ENCODE measurements at places on chromosomes 12 and 14. TPM values are rescaled to one million over a fixed set of nuclear protein-coding genes. Genes with fewer than 3 reads are reported as not detected.

The PAH gene
- total RNA-seq, result not detected

The LALBA gene
- total RNA-seq, result not detected

The DNAI7 gene
- 0.28 TPM for total RNA-seq

The MANSC4 gene
- total RNA-seq, result not detected

The INHBE gene
- not detected for total RNA-seq

The ITGA7 gene
- 0.68 TPM for total RNA-seq

Data from dermis blood vessel endothelial cell (primary cell).